ENCODE measurements at places on chromosomes 3 and 15.
A peak's percentile ranks its signal among the peaks of the same experiment; 100 is the strongest.

GRCh38 chr15:91849749-91850161 is 3.8 kb upstream of the SLCO3A1 start:
- peak; percentile 74 for DNase-seq

- DNase-seq = no peak
These were observed 31.1 kb downstream of the FBXL22 start for GRCh38 chr15:63628123-63628822.

DNA sequence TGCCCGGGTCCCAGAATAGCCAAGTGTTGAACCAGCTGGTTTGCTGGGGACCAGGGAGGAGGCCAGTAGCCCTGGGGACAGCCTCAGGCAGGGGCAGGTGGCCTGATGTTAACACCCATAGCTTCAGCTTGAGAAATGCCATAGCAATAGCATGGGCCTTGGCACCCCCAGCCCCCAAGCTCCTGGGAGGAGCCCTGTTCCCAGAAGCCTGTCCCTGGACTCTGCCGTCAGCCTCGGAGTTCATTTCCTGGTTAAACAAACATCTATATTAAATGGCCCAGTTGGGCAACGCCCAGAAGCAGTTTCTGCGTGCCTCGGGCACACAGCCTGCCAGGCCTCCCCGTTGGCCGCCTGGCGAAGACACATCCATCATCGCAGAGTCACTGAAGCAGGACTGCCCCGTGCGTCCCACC is 58.2 kb downstream of the FGD5 start:
- DNase-seq = peak; percentile 36

DNA sequence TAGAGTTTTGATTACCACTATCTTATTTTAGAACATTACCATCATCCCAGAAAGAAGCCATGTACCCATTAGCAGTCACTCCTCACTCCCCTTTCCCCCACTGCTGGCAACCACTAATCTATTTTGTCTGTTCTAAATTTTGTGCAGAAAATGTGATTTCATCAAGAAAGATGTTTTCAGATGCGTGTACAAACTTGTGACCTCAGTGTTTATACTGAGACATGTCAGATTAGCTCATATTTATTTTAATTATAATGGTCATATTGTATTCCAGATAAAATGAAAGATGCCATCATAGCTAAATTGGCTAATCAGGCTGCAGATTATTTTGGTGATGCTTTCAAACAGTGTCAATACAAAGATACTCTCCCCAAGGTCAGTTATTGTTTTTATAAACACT is 27.8 kb downstream of the PDCD6IP start:
- DNase-seq = no peak

DNA sequence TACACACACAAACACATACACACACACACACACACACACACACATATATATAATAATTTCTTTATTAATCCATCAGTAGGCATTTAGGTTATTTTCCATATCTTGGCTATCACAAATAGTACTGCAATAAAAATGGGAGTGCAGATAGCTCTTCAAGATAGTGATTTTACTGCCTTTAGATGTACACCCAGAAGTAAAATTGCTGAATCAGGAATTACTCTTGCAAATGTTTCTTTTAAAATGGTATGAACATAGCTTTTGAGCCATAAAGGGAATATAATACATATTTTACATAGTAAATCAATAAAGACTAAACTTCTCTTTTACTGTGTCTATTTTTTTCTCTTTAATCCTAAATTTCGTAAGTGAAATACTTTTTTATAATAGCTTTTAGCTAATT is 1251.1 kb downstream of the ZPLD1 start:
- no peak for DNase-seq

DNA sequence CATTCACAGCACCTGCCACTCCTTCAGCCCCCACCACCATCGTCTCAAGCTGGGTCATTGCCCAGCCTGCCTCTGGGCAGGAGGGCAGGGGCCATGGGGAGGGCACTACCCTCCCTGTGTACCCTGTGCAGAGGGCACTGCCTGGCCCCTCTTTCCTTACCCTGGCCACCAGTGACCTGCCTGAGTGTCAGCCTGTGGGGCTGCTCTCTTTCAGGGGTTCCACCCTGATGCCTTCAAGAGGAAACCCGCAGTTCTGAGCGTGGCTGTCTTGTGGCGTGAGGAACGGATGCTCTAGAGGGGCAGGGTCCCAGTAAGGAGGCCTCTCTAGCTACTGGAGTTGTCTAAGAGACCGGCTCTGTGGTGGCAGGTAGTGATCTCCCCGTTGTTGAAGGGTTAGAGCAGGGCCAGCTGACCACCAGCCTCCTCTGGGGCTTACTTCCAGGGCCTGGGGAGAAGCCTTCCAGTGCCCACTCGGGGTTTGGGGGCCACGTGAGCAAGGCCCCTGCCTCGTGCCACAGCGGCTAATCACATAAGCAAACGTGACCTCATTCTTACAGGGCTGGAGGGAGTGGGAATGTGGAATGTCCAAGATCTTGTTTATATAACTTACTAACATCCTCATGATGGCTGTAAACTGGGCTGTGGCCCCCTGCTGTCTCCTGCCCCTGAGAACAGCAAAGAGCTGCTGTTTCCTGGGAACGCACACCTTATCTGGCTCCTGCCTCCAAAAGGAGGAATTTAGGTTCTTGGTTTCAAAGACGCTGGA is 31.4 kb upstream of the SEC13 start:
- peak; percentile 43 for DNase-seq

DNA sequence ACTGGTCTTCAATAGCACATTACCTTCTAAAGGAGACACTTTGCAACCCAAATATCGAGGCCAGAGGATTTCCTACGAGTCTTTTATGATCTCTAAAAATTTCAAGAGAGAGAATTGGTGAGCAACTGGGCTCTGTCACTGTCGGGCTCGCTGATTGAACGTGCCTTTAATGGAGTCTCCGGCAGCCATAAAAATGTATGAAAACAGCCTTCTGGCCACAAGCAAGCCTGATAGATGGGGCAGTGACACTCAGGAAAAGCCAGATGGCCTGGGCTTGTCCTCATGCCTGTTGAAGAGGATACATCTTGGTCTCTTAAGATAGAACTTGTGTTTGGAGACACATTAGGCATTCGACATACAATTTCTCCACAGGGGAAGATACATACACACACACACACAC is 419.5 kb upstream of the PROK2 start:
- no peak for DNase-seq

DNA sequence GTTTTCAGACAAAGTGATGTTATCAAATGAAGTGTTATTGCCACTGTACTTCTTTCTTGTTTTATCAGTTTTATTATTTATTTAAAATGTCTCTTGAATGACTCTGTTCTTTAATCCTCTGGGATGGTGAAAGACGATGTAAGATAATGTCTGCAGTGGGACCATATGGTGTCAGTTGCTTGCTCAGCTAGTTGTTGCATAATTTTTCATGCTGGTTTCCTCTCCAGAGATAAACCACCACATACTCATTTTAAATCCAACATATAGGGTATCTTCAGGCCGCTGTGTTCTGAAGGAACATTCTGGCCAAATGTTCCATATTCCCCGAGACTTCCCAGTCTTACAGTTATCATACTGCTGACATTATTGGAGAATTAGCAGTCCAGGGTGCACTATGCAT is 75.9 kb downstream of the GABRG3 start:
- no peak for DNase-seq

DNA sequence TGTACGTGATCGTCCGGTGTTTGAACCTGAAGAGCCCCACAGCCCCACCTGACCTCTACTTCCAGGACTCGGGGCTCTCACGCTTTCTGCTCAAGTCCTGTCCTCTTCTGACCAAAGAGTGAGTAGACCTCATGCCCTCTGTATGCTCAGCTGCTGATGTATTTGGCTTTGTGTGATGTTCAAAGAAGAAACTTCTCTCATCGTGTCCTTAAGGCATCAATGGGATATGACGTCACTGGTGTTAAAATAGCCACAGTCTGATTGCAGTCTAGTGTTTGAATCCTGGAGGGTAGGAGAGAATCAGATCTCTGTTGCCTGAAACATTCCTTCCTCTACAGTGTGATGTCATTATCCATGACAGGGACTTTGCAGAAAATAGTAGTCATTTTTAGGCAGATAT is 28.1 kb downstream of the ABHD2 start:
- no peak for DNase-seq

- DNase-seq = peak; percentile 4
These were observed 38.6 kb downstream of the MGA start for GRCh38 chr15:41698779-41699178.

- no peak for DNase-seq
These were observed 89.8 kb upstream of the MEX3B start for GRCh38 chr15:82135638-82136037.

DNA sequence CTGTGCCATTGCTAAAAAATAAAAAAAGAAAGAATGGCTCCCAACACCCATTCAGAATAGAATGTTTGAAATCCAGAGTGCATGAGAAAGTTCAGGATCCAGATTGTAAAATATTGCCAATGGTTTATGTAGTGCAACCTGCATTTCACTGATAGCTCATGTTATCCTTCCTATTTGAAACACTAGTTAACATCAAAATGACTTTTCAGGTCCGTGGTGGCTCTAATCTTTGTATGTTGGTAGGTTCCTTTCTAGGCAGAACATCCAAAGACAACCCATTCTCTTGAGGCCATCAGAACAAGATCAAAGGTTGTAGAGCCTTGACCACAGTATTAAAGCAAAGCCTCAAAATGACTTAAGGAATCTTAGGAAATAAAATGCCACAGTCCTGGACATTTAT is 51.0 kb downstream of the PLCL2 start:
- no peak for DNase-seq

DNA sequence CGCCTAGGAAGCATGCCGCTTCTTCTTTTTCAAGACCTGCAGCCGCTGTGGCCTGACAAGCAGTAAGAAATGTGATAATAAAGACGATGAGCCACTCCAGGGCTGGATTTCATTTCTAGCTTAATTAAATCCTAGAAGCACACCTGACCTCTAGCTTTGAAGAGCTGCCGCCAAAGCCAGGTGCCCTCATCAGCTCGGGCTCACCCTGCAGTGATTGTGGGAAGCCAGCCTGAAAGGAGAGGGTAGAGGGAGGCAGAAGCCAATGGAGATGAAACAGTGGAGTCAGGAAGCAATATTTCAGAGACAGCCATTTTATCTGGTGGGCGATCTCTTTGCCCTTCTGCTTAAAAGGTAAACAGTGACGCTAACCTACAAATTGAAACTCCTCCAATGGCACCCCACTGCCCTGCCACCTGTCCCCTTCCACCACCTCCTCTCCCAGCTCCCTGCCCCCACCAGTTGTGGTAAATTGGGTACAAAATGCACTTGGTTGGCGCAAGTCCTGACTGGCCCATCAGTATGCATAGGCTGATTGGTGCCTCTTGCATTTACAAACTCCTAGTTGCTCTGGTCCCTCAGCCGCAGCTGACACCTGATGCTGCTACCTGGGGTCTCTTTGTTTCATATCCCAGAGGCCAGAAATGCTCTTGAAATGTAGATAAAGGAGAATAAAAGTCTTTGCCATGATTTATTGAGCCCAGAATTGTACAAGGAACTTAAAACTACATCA is 385.3 kb downstream of the PDCD6IP start:
- DNase-seq = no peak
